ENCODE measurements at places on chromosomes 12 and 14.

- no peak for DNase-seq
These were observed 11.2 kb upstream of the PRPH start for GRCh38 chr12:49283541-49284429.

DNA sequence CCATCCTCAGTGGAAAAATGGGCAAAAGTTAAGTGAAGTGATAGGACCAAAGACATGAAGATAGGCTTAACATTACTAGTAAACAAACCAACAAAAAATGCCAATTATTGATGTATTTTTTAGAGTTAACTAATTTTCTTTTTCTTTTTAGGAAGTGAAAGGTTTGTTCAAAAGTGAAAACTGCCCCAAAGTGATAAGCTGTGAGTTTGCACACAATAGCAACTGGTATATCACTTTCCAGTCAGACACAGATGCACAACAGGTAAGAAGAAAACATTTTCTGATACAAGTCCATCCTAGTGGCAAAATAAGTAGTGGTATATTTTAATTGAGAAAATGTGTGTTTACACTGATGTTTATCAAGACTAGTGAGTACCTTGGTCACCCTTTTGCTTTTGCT, 39.6 kb downstream of the LARP4 start:
- no peak for DNase-seq

DNA sequence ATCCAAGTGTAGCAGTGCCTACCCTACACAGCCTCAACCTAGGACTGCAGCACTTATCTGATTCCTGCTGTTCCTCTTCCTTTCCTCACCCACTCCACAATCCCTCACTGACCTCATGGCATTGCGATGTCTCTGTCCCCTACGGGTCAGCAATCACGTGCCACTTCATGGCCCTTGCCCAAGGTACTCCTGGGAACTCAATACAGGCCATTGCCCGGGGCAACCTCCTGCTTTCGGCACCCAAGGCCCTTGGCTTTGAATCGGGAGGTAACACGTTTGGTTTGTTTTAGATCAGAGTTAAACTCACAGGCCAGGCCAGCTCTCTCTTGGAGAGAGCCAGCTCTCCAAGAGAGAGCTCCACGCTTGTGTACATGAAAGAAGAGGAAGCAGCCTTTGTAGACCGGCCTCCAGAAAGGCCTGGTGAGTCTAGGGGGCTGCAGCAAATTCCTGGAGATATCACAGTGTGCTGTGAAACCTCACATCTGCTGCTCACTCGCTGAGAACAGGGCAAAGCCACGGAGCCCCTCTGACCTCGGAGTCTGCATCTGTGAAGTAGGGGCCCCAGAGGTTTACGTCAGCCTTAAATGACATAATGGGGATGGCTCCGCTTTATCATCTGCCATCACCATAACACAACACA, 12.2 kb downstream of the CLMN start:
- no peak for DNase-seq

GRCh38 chr14:21192875-21193535, 37.1 kb upstream of the OR5AU1 start:
- no peak for DNase-seq

DNA sequence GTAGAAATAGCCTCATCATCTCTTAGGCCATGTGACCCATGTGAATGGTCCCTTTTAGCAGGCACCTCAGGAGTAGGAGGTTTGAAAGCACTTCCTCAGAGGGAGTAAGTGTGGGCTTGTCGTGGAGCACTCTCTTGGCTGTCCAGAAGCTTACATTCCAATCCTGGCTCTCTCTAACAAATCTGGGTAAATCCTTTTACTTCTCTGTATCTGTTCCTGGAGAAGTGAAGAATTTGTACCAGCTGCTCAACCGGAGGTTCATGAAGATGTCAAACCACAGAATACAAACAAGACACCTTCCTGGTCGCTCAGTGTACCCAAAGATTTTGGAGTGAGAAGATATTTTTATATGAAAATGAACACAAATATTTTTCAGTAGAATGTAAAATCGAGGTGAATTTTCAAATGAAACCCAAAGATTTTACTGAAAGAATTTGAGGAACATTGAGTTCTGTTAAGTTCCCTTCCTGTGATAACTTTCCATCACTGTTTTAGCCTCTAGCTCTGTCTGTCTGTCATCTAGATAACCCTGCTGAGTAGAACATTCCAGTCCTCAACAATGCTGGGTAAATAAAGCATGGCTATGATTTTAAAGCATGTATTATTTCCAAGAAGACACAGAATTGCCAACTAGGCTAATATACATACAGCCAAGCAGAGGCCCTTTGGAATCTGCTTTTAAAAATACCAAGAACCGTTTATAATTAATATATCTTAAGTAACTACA, 263.9 kb upstream of the RGS6 start:
- no peak for DNase-seq
